ENCODE measurements at places on chromosomes 1 and 21.
A peak's percentile ranks its signal among the peaks of the same experiment; 100 is the strongest.

DNA sequence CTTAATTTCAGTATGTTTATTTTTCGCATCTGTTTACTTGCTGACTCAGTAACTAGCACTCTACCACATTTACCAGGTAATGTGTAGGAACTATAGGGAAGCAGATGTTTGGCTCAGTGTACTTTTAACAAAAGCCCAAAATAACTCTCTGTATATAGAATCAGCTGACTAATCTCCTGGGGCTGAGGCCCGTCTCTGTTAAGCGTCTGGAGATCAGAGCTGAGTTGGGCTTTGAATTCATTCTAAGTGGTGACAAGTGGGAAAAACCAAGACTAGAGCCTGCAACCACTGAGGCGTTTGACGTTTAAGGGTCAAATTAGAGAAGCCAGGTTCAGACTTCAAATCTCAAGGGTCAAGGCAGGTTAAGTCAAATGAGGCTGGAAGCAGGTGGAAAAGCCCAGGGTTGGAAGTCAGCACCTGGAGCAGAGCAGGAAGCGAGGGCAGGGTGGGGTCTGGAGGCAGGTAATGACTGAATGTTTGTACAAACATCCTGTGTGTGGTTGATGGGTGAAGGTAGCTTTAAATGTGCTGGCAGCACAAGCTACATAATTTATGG lies 56.8 kb upstream of the LYST start:
- no peak for DNase-seq

DNA sequence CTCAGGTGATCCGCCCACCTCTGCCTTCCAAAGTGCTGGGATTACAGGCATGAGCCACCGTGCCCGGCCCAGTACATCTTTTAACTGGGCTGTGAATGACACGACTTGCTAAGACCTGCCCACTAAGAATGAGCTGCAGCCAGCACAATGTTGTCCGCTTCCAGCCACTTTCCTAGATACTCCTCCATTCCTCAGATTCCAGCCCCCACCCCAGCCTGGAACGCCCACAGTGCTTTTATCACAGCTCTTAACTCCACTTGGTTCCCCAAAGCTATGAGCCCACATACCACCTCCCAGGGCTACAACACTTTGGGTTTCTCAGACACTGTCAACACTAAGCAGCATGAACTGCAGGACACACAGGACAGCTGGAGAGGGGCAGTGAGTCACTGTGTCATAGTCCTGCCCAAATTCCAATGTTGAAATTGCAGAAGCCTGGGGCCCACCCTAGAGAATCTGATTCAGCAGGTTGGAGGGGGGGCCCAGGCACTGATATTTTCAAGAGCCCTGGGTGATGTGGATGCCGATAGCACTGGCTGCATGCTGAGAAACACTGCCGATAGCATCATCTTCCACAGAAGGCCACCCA lies 58.0 kb downstream of the ACBD3 start:
- DNase-seq: no peak

GRCh38 chr1:66605419-66605997 lies 71.6 kb downstream of the SGIP1 start:
- DNase-seq: no peak

DNA sequence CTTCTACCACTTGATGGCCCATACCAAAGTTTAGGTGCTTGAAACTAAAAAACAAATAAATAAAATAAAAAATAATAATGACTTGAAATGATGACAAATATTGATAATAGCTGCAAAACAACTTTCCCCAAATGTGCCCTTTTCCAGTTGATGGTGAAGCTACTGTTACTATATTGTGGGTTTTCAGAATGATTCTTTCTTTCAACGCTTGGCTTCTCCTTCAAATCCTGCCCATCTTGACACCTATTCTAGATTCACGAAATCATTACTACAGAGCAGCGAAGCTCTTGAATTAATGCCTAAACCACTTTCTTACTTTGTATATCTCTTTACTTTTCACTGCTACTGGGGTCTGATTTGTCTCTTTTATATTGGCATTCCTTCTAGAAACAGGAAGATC lies 9.2 kb upstream of the C1orf141 start:
- no peak for DNase-seq

DNA sequence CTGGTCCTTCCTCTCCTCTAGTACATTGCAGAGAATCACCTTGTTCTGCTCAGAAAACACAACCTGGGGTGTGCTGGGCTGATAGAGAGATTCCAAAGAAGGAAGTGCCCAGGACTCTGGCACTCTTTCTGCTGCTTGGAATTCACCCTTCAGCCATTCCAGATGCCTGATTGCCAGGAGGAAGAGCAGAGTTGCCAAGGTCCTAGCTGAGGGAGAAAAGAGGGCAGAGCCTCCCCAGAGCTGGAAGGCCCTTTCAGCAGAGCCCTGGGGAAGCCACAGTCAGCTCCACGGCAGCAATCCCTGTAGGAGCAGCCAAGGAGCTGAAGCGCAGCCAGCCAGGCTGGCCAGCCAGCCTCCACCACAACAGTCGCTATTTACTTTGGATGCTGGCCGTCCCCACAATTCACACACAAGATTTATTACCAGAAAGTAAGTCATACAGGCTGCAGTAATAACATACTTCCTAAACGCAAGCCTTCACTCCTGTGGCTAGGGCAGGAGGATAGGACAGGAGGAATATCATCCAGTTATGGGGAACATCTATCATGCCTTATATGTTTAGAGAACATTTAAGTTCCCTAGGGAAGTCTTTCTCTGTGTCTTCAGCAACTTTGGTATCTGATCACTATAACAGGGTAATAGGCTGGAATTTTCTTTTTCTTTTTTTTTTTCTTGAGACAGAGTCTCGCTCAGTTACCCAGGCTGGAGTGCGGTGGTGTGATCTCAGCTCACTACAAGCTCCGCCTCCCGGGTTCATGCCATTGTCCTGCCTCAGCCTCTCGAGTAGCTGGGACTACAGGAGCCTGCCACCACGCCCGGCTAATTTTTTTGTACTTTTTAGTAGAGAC lies 36.6 kb upstream of the SLC44A3 start:
- DNase-seq: peak; percentile 92

- no peak for DNase-seq
Observed at GRCh38 chr1:70714149-70714548, 303.1 kb downstream of the CTH start.
